ENCODE measurements at places on chromosomes 1 and 21.

DNA sequence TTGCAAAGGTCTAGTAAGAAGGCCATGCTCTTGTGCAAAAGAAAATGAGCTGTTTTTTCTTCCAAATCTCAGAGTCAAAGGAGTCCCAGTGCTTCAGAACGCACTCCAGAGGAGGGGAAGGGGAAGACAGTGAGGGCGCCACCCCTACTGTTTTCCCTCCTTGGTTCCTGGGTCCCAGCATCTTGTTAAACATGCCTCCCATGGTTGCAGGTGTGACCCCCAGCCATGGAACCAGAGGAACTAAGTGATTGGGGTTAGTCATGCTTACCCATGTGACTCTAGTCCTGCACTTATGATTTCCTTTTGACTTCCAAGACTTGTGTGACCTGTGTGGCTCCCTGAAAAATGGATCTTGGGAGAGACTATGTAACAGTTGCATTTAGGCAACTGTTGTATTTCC lies 6.1 kb upstream of the AKR7A3 start:
- no peak for DNase-seq

- DNase-seq = no peak
Measured at GRCh38 chr21:32587120-32587519, 1.8 kb upstream of the TCP10L start.

GRCh38 chr1:37448691-37449417 lies 25.5 kb upstream of the ZC3H12A start:
- no peak for DNase-seq

- DNase-seq = no peak
Measured at GRCh38 chr1:204744107-204744779, 58.7 kb upstream of the LRRN2 start.

- DNase-seq = no peak
Measured at GRCh38 chr1:185920602-185921001, 186.4 kb downstream of the HMCN1 start.

DNA sequence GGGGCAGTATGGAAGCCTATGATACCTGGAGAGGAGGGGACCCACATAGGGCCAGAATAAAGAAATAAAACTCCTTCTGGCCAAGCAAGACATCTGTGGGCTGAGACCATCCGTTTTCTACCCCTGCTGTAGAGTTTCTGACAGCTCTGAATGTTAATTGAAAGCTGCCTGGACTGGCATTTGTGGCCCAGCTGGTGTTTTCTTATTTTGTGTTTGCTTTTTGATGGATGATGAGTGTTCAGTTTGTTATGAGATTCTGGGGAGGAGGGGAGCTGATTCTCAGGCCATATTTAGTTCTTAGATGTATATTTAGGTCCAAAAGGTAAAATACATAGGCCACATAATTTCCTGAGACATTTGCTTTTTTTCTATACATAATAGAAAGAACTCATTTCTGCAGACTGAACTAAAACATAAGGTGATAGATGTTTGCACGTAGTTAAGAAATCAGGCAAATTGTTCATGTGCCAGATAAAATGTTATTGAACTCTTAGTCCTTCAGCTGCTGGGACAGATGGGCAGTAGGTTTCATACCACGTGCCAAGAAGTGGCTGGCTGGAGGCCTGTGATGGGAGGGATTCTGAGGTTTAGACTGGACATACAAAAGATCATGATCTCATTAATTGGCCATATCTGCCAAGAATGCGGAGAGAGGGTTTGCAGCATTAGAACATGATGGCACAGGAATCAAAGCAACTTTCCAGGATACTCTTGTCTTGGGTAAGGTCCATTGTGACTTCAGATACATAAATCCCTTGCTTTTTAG lies 54.1 kb downstream of the DSCAM start:
- no peak for DNase-seq

GRCh38 chr1:182340233-182341058 lies 51.1 kb downstream of the GLUL start:
- no peak for DNase-seq

DNA sequence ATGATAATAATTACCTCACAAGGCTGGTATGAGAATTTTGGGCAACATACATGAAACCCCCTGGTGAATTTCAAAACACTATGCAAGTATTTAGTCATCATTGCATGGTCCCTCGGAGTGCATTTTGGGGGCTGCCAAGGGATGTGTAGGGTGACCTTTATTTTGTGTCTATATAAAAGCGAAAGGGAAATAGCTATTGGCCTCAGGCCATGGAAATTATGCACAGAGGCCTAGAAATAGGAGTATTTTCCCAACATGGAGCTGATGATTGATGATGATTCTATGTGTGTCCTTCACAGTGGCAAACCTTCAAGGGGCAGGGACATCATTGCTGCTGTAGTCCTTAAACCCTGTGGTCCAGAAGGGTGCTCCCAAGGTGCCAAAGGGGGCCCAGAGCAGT lies 265.5 kb downstream of the ST6GALNAC3 start:
- no peak for DNase-seq

- no peak for DNase-seq
Measured at GRCh38 chr1:211344152-211344618, 17.6 kb downstream of the TRAF5 start.

DNA sequence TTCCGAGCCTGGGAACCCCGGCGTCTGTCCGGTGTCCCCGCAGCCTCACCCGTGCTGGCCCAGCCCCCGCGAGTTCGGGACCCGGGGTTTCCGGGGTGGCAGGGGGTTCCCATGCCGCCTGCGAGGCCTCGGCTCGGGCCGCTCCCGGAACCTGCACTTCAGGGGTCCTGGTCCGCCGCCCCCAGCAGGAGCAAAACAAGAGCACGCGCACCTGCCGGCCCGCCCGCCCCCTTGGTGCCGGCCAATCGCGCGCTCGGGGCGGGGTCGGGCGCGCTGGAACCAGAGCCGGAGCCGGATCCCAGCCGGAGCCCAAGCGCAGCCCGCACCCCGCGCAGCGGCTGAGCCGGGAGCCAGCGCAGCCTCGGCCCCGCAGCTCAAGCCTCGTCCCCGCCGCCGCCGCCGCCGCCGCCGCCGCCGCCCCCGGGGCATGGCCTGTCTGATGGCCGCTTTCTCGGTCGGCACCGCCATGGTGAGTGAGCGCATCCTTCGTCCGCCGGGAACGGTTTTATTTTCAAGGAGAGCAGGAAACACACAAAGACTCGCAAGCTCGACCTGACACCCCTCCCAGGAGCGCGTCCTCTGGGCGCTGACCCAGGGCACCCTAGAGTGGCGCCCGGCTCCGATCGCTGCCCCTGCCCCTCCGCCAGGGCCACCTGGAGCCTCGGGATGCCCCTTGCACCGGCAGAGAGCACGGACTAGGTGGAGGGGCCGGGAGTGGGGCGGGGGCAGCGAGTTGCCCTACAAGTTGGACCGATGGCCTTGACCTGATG lies at the start of gene ABCG1:
TSS of gene ABCG1 (plus strand) at position 305 of the 770 bp plus-strand sequence. CDS start at position 428, 123 bp downstream.
- no peak for DNase-seq

GRCh38 chr1:11450310-11450709 lies 28.6 kb upstream of the DISP3 start:
- DNase-seq = no peak

DNA sequence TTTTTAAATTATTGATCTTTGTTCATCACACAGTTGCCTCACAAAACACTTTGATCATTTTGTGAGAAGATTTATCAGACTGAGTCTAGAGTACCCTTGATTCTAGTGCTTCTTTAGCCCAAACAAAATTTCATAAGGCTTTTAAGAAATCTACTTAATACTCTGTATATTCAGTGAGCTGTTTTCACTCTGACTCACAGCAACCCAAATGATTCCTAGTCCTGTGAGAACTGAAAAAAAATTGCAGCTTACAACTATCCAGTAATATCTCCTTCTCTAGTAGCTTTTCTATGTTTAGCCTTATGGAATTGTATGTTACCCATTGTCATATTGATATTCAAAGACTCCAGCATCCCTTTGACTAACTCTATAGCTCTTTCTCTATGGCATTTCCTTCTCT lies 915.6 kb downstream of the AMY1C start:
- DNase-seq = no peak

GRCh38 chr1:98482611-98483010 lies 178.9 kb upstream of the SNX7 start:
- DNase-seq = no peak

DNA sequence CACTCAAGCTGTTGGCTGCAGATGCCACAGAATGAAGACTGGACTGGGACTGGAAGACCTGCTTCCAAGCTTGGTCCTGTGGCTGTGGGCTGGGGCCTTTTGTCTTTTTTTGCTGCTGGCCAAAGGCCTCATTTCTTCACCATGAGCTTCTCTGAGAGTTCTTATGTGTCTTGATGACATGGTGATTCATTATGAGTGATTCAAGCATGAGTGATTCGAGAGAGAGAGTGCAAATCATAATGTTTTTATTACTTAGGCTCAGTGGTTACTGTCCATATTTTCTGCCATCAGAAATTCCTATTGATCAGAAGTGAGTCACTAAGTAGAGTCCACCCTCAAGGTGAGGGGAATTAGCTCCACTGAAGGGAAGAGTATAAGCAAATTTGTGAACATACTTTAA lies 94.0 kb downstream of the PCP4 start:
- DNase-seq = no peak

GRCh38 chr21:33075596-33076195 lies 5.8 kb downstream of the OLIG1 start:
- no peak for DNase-seq

GRCh38 chr1:107464827-107465226 lies 324.0 kb downstream of the NTNG1 start:
- no peak for DNase-seq

- no peak for DNase-seq
Measured at GRCh38 chr1:203278885-203279406, 26.4 kb upstream of the BTG2 start.

DNA sequence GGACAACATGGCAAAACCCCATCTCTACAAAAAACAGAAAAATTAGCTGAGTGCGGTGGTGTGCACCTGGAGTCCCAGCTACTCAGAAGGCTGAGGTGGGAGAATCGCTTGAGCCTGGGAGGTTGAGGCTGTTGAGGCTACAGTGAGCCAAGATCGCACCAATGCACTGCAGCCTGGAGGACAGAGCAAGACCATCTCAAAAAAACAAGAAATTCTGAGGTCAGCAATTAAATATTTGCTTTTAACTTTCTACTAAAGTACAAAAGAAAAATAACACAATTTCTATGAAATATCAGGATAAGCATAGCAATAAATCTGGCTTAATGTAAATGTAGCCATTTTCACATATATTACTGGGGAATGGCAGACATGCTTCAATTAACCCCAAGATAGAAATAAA lies 9.9 kb downstream of the PPP1R15B start:
- no peak for DNase-seq

DNA sequence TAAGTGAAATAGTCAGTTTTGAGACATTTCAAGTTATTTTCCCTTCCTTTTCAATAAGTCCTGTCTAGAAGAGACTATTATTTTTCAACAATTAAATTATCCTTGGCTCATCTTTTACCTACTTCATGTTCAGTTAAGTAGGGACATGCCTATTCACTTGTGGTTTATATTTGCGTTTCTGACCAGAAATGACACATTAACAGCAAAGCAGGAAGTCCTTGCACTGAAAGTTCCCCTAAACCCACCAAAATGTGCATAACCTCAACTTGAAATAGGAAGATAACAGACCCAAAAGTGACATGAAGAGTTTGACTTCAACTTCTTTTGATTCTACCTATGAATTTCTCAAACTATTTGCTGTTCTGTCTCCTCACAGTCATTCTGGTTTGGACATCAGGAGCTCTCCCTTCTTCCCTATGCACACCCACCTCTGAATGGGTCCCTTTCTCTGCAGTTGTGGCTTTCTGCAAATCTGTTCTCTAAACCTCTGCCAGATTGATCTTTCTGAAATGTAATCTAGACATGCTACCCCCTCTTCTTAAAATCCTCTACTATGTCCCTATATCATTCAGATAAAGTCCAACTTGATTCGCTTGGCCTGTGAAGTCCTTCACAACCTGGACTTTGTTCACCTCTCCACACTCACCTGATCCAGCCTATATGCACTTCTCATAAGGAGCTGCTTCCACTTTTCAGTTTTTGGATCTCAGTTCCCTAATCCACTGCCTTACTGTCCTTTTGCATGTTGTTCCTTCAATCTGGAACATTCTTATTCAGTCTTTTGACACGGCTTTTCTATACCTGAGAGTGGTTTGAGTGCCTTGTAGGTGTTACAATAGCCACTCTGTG lies 661.5 kb upstream of the ADGRL4 start:
- DNase-seq = no peak

DNA sequence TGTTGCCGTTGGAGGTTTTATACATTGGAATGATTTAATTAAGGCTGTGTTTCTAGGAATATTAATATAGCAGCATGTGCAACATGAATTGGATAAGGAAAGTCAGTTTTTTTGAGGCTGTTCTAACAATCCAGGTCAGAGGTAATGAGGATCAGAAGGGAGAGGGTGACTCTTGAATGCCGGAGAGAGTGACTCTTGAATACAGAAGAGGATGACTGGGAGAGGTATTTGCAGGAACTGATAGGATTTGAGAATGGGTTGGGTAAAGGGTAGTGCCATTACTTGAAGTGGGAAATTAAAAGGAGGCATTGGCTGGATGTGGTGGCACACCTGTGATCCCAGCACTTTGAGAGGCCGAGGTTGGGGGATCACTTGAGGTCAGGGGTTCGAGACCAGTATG lies 55.6 kb upstream of the MACF1 start:
- peak; percentile 53 for DNase-seq

DNA sequence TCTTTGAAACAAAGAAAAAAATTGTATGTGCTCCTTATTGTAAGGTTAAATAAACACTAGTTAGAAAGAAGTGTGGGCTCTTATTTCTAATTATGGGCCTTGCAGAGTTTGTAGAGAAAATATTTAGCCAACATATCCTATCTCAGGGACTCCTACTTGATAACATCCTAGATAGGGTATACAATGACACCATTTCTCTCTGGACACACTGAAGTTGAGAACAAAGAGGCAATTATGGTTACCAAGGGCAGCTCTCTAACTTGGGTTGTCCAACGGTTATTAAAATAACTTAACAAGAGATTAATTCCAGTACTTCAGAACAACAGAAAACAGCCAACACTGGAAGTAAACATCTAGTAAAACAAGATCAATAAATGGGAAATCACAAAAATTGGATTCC lies 69.0 kb upstream of the ZC3H11B start:
- no peak for DNase-seq

DNA sequence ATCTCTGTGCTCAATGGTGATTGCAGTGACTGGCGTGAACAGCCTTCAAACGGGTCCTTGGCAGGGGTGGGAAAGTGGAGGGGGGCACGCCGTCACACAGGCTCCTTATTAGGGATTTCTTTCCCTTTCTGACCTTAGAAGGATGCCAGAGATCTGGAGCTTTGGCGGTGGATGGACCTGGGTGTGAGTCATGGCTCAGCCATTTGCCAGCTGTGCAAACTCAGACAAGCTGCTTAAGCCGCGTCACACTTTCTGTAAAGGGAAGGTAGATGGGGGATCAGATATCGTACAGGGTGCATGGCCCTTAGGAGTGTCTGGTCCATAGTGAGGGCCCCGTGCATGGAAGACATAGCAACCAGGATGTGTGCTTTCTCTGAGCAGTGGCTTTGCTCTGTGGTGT lies 48.3 kb upstream of the C1orf174 start:
- no peak for DNase-seq

- no peak for DNase-seq
Measured at GRCh38 chr1:186424539-186424938, 36.4 kb downstream of the PDC start.

DNA sequence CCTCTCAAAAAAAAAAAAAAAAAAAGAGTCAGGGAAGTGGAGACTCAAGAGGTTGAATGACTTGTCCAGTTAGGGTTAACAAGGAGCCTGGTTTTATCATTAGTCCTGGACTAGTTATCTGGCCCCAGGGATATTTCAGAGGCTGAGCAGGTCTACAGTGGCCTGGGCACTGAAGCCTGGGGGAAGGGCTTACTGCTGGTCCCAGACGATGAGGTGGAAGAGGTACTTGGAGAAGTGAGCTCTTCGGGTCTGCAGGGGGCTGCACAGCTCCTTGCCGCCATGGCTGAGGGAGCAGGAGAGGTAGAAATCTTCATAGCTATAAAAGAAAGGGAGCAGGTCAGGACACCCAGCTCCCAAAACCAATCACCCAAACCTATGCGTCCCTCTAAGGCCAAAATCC lies 40.1 kb downstream of the PIK3C2B start:
- no peak for DNase-seq
